ENCODE measurements at places on chromosomes 16 and 17.

- DNase-seq = no peak
These were observed 34.9 kb upstream of the TANC2 start for GRCh38 chr17:62931101-62931500.

DNA sequence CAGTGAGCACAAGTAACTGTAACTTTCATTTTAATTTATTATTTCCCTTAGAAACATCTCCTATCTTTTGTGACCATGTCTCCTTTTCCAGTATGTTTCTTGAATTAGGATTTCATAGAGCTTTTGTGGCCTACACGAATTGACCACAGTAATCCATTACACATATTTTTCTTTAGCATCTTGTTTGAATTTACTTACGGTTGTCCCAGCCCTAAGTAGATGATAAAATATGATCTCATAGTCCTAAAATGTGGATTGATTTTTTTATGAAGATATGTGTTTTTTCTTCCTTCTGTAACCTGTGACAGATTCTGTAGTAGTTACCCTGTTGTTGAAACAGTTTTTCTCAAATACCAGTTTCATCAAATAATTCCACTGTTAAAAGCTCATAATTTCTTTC lies 61.5 kb downstream of the NF1 start:
- DNase-seq = no peak

- DNase-seq = no peak
These were observed 18.6 kb downstream of the HNF1B start for GRCh38 chr17:37726248-37726647.

DNA sequence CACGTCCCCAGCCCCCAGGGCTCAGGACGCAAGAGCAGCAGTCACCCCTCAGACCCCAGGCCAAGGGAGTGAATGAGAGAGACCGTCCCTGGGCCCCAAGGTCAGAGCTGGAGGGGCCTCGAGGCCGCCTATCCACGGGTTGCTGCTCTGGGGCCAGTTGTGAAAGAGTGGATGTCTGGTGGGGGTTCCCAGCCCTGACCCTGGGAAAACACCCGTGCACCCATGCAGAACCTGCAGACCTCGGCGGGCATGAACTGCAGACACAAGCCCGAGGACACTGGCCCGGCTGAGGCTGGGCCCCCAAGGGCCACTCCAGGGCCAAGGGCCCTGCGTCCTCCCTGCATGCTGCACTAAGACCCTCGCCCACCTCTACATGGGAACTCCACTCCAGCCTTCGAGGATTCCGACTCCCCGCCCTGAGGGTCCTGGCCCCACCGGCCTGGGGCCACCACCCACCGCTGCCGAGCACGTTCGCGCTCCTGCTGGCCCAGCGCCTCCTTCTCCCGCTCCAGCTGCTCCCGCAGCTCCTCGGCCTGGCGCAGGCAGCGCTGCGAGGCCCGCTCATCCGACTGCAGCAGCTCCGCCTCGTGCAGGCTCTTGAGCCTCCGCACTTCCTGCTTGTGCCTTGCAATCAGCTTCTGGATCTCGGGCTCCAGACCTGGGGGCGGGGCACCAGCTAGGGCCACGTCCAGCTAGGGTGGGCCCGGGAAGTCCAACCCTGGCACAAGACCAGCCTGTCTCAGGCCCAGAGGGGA lies 27.6 kb upstream of the AATK start:
- peak; percentile 74 for DNase-seq

- no peak for DNase-seq
These were observed 5.7 kb upstream of the SLC38A8 start for GRCh38 chr16:84048270-84048669.
